ENCODE measurements at places on chromosomes 2 and 18.

DNA sequence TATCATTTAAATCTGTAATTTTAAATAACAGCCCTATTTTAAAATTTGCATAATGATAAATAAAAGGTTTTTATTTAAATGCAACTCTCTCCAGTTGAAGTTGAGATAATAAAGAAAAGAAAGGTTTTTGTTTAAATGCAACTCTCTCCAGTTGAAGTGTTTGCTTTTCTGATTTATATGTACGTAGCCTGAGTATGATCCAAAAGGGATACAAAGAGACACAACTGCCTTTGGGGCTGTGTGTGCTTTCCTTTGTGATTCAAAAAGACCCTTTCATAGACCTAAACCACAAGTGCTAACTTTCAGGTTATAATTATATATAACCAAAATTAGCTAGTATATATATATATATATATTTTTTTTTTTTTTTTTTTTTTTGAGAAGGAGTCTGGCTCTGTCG lies 76.2 kb upstream of the MFF start:
- DNase-seq = no peak

DNA sequence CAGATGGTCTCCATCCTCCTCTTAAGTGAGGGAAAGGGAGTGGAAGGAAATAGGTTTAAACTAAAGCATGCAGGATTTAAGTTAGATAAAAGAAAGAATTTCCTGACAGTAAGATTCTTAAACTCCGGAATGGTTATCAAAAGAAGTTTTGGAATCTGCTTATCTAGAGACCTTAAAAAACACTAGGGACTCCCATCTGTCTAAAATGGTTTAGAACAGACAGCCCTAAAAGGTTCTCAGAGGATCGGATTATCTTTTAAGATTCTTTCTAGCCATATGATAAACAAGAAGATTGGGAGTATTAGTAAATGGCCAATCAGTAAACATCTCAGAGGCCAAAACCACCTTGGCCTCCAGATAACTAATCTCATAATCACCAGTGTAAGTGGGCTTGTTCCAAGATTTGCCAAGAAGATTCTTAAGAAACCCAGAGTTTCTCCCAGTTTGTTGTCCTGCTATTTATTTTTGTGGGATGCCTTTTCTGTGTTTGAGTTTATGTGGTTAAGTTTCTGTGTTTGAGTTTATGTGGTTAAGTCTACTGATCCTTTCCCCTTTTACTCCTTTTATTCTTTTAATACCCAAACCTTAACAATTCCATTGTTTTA lies 314.9 kb upstream of the NRP2 start:
- no peak for DNase-seq

GRCh38 chr18:33900638-33901037 lies 322.6 kb downstream of the ASXL3 start:
- DNase-seq = no peak

- DNase-seq = no peak
Observed at GRCh38 chr18:10265560-10266333, 188.7 kb upstream of the APCDD1 start.

DNA sequence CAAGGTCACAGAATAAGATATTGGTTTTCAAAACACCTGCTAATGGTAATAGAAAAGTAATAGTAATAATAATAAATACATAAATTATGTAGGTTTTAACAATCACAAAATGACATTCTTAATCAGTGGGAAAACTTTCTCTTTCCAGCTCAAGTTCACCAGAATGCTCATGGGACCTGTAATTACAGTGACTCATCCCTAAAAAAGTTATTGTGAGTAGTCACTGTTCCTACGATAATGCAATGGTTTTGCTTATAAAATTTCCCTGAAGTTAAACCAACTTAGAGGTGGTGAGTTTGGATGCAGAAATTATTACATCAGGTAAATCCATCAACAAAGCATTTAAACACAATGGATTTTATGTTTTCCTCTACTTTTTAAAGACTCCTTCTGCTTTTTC lies 502.3 kb downstream of the PID1 start:
- no peak for DNase-seq

GRCh38 chr18:55897091-55897689 lies 309.2 kb upstream of the TCF4 start:
- DNase-seq = no peak

DNA sequence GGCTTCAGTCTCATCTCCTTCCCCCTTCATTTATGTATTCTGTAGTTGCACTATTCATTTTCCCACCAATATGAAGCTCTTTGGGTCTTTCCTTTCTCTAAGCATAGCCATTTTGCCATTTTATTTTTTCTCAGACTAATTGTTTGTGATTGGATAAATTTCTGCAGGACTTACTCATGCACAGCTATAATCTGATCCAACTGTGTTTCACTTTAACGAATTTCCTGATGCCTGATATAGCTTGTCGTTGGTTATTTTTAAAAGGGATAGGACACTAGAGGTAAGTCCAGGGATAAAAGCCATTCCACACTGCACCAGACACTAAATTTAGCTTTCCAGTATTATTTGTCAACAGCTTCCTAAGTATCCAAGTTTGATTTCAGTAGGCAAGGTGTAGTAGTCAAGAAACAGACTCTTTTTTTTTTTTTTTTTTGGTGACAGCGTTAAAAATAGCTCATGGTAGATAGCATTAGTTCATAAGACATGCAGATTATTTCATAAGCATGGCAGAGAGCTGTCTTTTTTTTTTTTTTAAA lies 17.4 kb downstream of the ASB18 start:
- no peak for DNase-seq

GRCh38 chr2:127651971-127652550 lies 6.1 kb downstream of the GPR17 start:
- no peak for DNase-seq

DNA sequence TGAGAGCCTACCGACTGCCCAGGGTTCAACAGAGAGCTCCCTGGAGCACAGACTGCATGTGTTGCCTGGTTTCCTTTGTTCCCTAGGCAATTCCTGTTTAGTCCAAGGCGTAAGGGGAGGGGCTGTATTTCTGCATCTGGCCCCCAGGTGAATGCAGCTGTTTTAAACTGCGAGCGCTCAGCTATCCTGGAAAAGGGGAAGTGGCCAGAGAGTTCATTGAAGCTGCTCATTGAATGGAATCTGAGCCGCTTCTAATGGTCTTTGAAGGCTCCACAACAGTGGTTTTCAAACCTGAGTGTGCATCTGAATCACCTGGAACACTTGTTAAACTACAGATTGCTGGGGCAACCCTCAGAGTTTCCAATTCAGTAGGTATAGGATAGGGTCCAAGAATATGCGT lies 18.1 kb downstream of the MAPK4 start:
- DNase-seq = no peak

DNA sequence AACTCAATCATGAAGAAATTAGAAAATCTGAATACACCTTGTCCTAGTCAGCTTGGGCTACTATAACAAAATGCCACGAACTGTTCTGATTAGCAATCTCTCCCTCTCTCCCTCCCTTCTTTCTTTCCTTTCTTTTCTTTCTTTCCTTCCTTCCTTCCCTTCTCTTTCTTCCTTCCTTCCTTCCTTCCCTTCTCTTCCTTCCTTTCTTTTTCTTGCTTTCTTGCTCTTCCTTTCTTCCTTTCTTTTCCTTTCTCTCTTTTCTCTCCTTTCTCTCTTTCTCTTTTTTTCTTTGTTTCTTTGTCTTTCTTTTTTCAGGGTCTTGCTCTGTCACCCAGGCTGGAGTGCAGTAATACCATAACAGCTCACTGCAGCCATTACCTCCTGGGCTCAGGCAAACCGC lies 23.6 kb upstream of the EMILIN2 start:
- DNase-seq = no peak

- no peak for DNase-seq
Observed at GRCh38 chr2:179861416-179862067, at the start of gene ZNF385B. ZNF385B (minus strand) TSS chr2:179861612.

- no peak for DNase-seq
Observed at GRCh38 chr2:70029814-70030409, 57.4 kb upstream of the PCBP1 start.

GRCh38 chr2:65402323-65402722 lies 30.1 kb downstream of the SPRED2 start:
- DNase-seq = no peak

DNA sequence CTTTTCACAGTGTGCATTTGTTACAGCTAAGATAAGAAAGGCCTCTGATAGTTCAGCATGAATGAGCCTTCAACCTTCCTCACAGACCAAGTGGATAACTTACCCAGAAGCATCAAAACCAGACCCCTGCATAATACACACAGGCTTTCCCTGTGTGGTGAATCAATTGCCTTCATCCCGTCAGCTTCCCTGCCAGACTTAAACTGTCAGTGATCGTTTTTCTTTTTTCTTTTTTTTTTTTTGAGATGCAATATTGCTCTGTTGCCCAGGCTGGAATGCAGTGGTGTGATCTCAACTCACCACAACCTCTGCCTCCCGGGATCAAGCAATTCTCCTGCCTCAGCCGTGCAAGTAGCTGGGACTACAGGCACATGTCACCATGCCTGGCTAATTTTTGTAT lies 20.5 kb upstream of the SLC35F5 start:
- no peak for DNase-seq

DNA sequence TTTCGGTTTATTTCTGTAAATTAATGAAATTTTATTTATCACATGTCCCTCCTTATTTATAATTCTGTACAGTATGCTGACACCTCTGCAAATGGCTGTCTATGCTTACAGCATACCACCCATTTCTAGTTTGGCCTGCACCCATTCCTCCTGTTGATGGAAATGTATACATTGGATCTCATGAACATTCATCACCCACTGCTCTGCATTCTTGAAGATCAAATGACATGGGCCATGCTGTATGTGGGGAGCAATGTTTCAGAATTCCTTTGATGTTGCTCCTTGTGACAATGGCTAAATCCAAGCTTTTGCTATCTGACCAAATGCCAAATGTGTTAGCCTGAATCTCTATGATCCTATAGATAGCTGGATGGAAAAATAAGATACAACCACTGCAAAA lies 55.3 kb upstream of the ITGB6 start:
- DNase-seq = no peak

GRCh38 chr2:119864318-119864717 lies 104.6 kb downstream of the PTPN4 start:
- DNase-seq = no peak

DNA sequence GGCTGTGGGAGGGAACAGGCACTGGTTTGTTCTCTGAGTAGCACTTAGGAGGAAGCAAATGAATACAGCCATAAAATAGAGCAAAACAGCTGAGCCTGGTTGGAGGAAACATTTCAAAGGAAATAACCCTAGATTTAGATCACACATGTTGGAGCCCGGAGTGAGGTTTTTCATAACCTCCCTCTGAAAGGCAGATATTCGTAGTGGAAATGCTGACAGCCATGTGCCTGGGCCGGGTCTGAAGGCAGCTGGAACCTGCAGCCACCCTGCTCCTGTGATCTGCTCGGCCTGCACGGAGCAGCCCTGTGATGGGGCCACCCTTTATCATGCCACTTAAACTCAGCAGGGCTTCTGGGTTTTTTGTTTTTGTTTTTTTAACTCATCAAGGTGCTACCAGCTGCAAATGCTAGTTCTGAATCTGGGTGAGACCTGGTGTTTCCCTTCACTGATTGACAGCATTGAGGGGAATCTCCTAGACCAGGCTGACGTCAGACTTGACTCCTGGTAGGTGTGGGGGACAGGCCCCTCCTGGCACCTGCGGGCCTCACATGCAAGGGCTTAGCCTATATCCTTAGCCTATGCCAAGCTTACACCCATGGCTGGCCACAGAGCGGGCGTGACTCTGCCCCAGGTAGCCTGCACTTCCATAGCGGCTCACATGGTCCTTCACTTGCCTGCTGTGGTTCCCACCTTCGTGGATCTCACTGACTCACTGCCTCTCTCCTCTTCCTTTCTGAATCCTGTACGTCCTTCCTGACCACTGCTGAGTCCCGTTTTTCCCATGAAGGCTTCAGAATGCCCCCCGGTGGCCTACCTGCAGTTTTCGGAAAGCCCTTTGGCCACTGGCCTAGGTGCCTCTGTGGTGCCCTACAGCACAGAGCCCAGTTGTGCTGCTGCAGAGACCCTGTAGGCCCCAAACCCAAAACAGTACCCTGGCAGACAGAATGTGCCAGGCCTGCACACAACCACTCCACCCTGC lies 217.3 kb downstream of the SEPTIN10 start:
- no peak for DNase-seq

GRCh38 chr18:3596324-3596636 lies 146.3 kb downstream of the TGIF1 start:
- DNase-seq = no peak

DNA sequence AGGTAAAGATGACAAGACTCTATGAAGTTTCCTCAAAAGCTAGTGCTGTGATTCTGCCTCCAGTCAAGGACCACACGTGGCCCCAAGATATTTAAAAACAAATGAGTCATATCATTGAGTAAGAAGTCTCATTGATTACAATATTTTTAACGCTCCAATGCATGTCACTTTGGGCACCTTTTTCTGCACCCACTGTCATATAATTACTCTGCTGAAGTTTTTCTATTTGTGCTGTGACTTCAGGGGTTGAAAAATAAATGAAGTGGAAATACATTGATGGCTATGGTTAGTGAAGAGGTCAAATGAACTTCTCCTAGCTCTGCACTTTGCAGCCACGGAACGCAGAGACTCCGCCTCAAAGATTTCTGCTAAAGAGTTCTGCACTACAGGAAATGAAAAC lies 344.3 kb upstream of the KYNU start:
- DNase-seq = no peak

DNA sequence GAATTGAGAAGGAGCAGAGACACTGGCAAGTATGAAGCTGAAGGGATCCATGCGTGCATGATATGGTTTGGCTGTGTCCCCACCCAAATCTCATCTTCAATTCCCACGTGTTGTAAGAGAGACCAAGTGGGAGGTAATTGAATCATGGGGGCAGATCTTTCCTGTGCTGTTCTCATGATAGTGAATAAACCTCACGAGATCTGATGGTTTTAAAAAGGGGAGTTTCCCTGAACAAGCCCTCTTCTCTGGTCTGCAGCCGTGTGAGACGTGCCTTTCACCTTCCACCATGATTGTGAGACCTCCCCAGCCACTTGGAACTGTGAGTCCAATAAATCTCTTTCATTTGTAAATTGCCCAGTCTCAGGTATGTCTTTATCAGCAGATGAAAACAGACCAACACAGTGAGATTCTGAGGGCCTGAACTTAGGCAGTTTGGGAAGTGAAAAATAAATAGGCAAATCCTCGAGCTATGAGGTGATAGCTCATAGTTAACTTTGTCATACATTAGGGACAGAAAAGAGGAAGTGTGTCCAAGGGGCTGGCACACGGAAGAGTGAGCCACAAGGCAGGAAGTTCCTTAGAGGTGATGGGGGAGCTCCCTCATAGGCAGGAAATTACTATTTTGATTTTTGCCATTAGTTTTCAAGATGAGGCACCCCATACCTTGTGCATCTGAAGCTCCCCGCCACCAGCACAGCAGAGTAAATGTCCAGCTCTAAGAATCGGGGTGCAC lies 658.8 kb upstream of the ID2 start:
- DNase-seq = no peak

DNA sequence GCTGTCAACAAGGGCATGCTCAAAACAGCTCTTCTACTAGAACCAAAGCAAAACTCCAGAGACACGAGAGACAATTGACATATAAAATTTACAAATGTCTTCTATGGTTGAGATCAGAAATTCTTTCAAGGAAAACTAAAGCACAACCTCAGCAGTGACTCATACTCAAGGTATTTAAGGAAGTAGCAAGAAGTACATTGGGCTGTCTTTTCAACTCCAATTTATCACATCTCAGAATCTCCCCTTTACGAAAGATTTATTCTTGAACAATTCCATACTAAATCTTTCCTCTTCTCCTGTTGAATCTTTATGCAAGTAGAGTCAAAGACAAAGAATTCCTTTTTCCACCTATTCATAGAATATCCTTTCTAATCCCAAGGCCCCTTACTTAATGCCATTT lies 324.0 kb downstream of the IRS1 start:
- DNase-seq = no peak

All from NCI-H2107 (cell line).